Heart right ventricle (tissue), 16 donors: ENCODE measurements at places on chromosomes 3 and 15. TPM values are rescaled to one million over a fixed set of nuclear protein-coding genes. Genes with fewer than 3 reads are reported as not detected.

GRCh38 chr3:184636741-184637316, 75.0 kb downstream of the MAGEF1 start:
- no peak for DNase-seq

DNA sequence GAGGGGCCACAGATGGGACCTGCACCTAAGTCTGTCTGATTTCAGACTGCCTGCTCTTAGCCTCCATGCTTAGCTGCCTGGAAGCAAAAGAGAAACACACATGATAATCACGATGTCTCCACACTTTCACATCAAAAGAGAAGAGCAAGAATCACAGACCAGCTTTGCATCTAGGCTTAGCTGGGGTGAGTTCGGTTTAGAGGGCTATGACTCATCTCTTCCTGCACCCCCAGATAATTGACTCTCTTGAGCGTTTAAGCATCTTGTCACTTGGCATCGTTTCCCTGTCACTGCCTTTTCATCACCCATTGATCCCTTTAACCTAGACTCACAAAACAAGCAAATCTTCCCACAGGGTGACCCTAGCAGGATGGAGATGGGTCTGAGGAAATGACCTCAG, 124.0 kb downstream of the NTRK3 start:
- DNase-seq, result no peak

- DNase-seq, result no peak
Measured at GRCh38 chr3:72665701-72666446, 182.4 kb downstream of the SHQ1 start.

- DNase-seq, result no peak
Measured at GRCh38 chr3:14418296-14419250, 16.2 kb downstream of the SLC6A6 start.

DNA sequence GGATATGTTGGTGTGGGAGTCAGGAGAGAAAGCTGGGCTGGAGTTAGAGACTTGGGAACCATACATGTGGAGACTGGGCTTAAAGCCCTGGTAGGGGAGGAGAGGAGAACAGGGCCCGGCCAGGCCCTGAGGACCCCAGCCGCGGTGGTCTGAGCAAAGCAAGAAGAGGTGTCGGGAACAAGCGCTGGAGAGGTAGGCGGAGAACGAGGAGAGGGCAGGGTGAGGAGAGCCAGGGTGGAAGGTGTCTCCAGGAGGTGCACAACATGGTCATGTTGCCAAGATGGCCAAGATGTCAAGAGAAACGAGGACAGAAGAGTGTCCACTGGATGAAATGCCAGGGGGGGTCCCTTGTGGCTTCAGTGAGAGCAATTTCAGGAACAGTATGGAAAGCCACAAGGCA, 5.5 kb downstream of the CHAC1 start:
- DNase-seq, result no peak

- no peak for DNase-seq
Measured at GRCh38 chr3:160171813-160172212, 53.4 kb upstream of the C3orf80 start.

- DNase-seq, result no peak
Measured at GRCh38 chr15:26628071-26628470, 144.8 kb downstream of the GABRB3 start.

GRCh38 chr3:65584913-65585312, 453.8 kb downstream of the MAGI1 start:
- no peak for DNase-seq

PLSCR4 gene
- total RNA-seq, result 15.0 TPM

- DNase-seq, result no peak
Measured at GRCh38 chr3:46168583-46169345, 39.3 kb downstream of the CCR1 start.

- DNase-seq, result no peak
Measured at GRCh38 chr15:100651253-100651652, 48.9 kb downstream of the ASB7 start.

FGF12 gene
- total RNA-seq, result 469 TPM

DNA sequence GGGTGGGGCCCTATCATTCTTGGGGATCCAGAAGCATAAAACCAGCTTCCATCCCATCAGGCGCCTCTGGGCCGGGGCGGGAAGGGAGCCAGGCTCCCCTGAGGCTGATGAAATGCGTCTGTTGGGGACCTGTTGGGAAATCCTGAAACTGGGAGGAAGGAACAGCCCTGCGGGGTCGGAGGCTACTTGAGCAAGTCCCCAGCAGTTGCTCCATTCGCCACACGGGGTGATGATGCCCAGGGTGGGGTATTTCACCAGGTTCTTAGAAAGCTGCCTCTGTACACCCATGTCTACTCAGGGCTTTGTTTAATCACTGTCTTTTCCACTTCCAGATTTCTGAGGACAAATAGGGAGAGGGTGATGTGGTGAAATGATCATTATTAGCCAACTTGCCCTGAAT, 25.4 kb upstream of the TSEN2 start:
- DNase-seq, result no peak

GRCh38 chr3:119562307-119562961, 3.0 kb upstream of the CD80 start:
- no peak for DNase-seq

GCHFR gene
- 3.6 TPM for total RNA-seq

DNA sequence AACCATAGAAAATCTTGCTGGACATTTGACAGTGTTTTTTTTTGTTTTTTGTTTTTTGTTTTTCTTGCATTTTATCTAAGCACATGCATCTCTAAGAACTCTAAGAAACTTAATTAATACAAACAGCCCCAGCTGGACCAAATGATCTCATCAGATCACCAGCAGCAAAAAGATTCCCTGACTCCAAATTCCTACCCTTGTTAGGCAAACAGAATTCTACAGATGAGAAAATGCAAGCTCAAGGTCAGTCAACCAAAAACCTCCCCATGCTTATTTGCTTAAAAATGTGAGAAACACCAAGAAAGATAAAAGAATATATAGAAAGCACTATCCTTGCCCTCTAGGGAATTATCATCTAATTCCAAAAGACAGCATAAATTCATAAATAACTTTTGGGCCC, 65.4 kb downstream of the FOXP1 start:
- no peak for DNase-seq

- no peak for DNase-seq
Measured at GRCh38 chr15:89860431-89860830, 33.4 kb downstream of the AP3S2 start.

- no peak for DNase-seq
Measured at GRCh38 chr3:152105446-152105845, 163.3 kb upstream of the MBNL1 start.

GOLGA8N gene
- 7.9 TPM for total RNA-seq

CCDC9B gene
- total RNA-seq, result 129 TPM

DNA sequence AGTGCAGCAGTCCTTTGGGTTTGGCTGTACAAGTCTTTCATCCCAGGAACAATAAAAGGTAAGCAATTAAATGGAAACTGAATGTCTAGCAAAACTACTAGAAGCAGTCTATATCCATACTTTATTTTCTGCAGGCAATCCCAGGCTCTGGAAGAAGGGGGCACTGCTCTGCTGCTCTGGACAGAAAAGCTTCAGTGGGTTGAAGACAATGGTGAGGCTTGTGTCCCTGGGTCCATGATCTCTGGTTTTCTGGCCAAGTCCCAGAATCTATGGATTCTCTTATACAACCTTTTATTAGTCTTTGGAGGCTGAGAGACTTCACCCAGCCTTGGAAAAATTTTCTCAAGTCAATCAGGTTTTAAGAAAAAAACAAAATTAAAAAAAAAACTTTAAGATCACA, 35.6 kb downstream of the SCAP start:
- DNase-seq, result no peak

P3H2 gene
- 4.4 TPM for total RNA-seq

- DNase-seq, result no peak
Measured at GRCh38 chr3:6108957-6109356, 752.0 kb upstream of the GRM7 start.

DNA sequence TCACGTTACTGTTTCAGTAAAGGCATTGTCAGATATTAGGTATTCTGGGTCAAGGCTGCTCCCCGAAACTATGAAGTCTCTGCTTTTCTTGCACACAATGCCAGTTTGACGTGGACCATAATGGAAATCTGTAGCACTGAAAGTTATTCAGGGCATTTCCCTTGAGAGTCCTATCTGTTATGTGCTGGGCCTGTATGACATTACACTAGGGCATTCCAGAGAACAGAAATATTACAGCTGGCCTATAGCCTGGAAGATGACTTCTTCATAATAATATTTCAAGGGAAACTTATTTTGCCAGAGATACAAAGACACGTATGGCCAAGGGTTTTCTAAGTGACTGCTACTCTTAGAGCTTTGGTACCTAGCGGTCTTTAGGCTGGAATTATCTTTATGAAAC, 613.6 kb upstream of the CBLB start:
- no peak for DNase-seq

CHST13 gene
- total RNA-seq, result 0.52 TPM

MRAS gene
- 271 TPM for total RNA-seq

GRCh38 chr3:39971559-39972031, 162.2 kb downstream of the MYRIP start:
- DNase-seq, result no peak

GP5 gene
- total RNA-seq, result 0.09 TPM

GPR160 gene
- 1.9 TPM for total RNA-seq

ZBTB47 gene
- 106 TPM for total RNA-seq
